ENCODE measurements at places on chromosomes 3 and 15.

GRCh38 chr3:23547905-23548650, 257.7 kb upstream of the UBE2E1 start:
- no peak for DNase-seq

DNA sequence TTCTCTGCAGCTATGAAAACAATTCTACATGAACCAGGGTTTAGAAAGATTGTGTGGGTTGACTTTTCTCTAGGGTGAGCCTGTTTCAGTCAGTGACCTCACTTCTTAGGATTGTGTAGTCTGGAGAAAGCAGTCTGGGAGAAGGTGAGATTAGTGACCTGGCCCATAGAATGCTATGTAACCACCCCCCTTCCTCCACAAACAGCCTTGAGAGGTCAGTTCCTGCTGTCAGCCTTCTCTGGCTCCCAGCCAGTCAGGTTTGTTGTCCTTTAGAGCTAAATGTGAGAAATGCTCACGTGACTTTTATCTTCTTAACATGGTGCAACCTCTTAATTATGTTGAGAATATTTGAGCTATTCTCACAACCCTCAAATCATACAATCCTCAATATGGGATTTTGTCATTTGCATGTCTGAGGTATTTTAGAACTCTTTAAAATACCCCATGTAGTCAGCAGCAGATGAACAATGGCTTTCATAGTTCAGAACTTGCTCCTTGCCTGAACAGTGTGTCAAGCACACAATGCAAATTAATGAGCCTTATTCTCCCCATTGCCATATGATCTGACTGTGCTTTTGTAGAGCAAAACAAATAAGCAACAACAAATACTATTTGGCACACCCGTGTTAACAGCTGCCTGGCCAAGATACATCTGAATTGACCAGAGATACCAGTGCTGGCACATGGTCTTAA, 311.6 kb downstream of the CNTN6 start:
- no peak for DNase-seq

DNA sequence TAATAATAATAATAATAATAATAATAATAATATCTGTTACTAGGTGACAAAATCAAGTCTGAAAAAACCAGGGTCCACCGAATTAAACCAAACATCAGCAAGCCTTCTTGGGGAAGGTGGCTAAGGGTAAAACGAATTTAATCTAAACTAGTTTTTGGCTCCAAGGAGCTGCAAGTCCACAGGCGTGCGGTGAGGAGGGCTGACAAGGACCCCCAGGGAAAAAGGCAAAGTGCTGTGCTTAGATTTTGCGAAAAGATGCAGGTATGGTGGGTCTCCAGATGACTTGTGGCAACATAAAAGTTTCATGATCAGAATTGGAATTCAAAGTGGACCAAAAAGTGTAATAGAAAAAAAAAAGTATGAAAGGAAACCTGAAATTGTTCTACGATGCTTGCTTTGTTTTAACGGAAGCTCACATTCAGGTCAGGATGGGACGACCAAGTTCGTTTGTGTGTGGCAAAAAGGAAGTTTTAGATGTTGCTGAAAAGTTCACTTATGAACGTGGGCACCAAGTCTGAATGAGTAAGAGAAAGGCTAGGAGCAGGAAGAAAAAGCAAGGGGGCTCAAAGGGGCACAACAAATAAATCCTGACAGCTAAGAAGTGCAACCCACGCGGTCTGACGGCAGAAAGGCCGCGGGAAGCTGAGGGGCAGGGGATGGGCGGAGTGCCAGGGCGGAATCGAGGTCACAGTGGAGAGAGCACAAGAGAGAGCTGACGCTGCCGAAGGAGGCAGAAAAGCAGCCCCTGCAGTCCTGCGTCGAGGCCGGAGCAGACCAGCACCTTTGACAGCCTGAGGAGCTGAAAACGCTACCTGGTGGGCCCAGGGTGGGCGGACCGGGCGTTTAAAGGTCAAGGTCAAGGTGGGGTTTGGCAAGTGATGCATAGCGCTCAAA, 1.1 kb downstream of the WDR82 start:
- DNase-seq = peak; percentile 81

- DNase-seq = peak; percentile 14
Measured at GRCh38 chr3:160804762-160805161, 48.7 kb downstream of the PPM1L start.

DNA sequence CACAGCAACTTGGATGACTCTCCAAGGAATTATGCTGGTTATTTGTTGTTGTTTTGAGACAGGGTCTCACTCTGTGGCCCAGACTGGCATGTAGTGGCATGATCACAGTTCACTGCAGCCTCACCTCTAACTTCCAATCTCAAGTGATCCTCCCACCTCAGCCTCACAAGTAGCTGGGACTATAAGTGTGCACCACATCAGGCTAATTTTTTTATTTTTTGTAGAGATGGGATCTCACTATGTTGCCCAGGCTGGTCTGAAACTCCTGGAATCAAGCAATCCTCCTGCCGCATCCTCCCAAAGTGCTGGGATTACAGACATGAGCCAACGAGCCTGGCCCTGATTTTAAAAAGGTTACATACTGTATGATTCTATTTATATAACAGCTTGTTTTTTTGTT, 63.0 kb downstream of the RBPMS2 start:
- DNase-seq = no peak

DNA sequence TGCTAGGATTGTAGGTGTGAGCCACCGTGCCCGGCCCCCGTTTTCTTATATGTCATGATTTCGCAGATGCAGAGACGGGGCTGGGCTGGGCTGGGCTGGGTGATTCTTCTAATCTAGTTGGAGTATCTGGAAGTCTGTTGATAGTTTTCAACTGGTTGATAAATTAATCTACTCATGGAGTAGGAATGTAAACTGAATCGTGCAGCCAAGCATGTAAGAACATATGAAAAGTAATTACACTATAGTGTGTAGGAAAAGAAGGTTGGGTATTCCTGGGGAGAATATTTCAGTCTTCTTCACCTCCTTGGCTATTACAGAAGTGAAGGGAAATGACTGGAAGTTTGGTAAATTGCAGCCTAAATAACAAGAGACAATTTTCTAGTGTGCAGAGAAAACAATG, 82.6 kb upstream of the MAGI1 start:
- peak; percentile 51 for DNase-seq

DNA sequence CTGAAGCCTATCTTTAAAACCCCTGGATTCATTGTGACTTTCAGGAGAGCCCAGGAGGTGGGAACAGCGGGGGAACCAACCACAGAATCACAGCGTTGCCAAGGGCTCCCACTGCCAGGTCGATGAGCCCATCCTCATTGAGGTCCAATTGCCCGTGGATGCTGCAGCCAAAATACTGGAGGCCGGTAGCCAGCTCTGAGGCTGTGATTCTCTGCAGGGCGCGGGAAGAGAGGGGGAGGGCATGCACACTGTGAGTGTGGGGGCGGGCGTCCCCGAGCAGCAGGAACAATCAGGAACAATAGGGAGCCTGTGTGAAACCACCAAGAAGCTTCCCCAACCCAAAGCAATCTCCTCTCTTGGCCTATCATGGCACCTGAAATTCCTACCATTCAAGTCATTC, 53.4 kb downstream of the FEM1B start:
- no peak for DNase-seq

DNA sequence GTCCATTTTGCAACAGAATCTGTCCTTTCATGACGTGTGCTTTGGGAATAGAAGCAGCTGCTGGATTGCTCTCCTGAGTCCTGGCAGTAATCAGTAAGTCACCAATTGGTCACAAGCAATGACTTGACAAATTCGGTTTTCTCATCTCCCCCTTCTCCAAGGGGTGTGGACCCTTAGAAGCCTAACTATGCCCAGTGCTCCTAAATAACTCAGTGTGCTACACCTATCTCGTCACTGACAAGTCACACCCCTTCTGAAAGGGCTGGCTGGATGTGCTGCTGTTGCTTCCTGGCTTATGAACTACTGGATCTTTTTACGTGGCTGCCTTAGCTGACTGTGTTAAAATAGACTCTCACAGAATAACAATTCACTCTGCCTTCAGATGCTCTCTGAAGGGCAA, 1351.5 kb downstream of the ZPLD1 start:
- DNase-seq = no peak

- no peak for DNase-seq
Measured at GRCh38 chr3:172107403-172107802, 68.0 kb downstream of the FNDC3B start.

Data from adipocyte (in vitro differentiated cells).